Left kidney (tissue), 8 donors: ENCODE measurements at places on chromosomes 1 and 21. TPM values are rescaled to one million over a fixed set of nuclear protein-coding genes. Genes with fewer than 3 reads are reported as not detected.

KRTAP10-11 gene
- not detected for polyA plus RNA-seq

DCST2 gene
- 2.5 TPM for polyA plus RNA-seq

GRCh38 chr1:99600782-99601181 lies 45.1 kb upstream of the PALMD start:
- DNase-seq, result no peak

- DNase-seq, result no peak
Observed at GRCh38 chr1:210499956-210500355, 171.3 kb downstream of the HHAT start.

DNA sequence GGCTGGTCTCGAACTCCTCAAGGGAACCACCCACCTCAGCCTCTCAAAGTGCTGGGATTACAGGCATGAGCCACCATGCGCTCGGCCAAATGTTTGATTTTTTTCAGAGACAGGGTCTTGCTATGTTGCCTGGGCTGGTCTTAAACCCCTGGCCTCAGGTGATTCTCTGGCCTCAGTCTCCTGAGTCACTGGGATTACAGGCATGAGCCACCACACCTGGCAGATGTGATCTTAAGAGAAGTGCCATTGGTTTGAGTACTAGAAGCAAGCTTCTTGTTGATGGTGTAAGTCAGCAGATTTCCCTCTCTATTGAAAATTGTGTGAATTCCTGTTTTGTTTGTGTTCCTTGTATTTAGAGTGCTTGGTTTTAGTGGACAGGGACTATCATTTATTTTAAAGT lies 5.2 kb downstream of the CAP1 start:
- no peak for DNase-seq

DNA sequence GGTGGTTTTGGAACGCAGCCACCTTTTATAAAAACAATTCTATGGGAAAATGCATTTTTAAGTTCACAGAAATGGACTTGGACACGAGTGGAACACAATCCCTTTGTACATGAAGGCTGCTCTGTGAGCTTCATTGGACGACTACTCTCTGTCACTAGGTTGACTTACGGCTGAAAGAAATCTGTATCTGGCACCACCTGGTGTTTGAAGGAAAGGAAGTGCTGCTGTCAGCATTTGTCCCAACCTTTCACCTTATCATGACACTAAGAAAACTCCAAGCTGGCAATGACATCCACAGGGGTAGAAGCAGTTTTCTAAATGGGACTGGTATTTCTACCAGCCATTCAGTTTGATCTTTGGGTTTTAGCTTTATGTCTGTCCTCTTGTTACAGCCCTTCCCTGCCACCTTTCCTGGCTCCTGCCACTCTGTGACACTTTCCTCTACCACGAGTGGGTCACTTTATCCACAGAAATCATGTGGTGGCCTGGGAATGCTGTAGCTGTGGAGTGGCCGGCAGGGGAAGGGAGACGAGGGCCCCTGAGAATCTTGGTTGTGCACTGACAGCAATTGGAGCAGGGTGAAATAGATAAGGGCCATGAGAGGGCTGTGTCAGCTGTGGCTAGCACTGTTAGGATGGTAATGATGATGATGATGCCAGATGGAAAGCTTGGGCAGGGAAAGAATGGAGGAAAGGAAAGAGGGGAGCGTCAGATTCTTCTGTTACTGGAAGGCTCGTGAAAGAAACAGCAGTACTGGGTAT lies 85.2 kb downstream of the TBX19 start:
- DNase-seq, result no peak

KANK4 gene
- polyA plus RNA-seq, result 23.4 TPM

DMBX1 gene
- polyA plus RNA-seq, result not detected

DCDC2B gene
- polyA plus RNA-seq, result 1.9 TPM

TRPM2 gene
- 0.57 TPM for polyA plus RNA-seq

- no peak for DNase-seq
Observed at GRCh38 chr1:69494221-69494620, 73.5 kb upstream of the LRRC7 start.

- DNase-seq, result no peak
Observed at GRCh38 chr1:244583358-244583982, 69.5 kb upstream of the DESI2 start.

DNA sequence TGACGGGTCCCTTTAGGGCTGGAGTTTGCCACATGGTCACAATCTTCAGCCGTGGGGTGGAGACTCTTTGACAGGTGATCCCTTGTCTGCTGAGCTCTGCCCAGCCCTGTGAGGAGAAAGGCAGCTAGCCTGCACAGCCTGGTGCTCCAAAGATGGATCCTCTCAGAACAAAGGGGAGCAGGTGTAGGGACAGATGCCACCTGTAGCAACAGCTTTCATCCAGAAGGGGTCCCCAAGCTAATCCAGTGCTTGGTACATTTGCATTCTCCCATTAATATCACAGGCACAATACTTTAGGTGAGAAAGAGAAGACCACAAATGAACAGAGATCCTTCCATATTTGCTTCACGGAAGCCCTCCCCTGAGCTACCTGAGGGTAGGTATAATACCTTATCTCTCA lies 93.2 kb downstream of the CCDC185 start:
- no peak for DNase-seq

DNA sequence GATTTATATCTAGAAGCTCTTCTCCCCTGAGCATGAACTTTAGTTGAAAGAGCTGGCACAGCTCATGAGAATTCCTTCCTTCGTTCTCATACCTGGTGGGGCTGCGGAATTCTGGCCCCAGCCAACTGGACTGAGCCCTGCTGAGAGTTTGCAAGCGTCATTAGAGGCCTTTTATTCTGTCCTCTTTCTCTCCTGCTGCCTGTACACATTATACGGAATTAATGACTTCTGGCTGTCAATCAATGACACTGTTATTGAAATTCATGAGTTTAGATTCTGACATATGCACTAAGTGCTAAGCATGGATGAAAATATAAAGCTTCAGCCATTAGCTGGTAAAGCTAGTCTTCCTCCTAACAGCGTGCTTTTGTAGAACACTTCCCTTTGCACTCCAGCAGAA lies 27.5 kb downstream of the KAZN start:
- no peak for DNase-seq

DNA sequence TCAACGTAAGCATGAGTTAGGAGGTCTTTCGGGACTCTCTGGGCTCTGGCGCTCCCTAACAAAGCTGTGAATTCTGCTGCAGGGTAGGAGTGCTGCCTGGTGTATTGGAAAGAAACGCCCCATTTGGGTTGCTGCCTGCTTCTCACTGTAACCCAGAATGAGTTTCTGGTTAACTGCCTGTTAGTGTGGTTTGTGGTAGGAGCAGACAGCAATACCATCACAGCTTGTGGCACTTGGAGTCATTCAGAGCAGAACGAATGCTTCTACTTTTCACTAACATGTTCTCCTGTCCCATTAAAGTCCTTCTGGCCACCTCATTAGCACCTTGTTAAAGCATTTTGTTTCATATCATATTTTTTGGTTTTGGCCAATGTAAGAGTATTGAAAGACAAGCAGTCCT lies 18.1 kb downstream of the MAP3K7CL start:
- no peak for DNase-seq

GRCh38 chr1:22080191-22080590 lies 27.7 kb downstream of the CDC42 start:
- no peak for DNase-seq

- no peak for DNase-seq
Observed at GRCh38 chr1:39269349-39269748, 64.9 kb downstream of the MACF1 start.

DNA sequence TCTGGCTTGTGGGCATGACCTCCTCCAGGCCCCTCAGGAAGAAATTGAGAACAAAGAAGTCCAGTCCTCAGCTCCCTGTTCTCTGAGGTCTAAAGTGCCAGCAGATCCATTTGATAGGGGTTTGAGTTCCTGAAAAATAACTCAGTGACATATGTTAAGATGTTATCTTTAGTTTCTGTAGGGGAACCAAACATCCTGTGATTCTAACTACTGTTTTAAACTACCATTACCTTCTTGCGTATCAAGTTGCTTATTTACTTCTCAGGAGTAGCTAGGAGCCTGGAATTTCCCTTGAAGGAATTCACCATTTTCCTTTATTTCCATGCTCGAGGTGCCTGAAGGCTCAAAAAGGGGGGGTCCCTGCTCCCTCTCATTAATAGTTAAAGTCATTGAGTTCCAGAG lies 18.8 kb upstream of the LIN9 start:
- peak; percentile 14 for DNase-seq

GRCh38 chr1:182570611-182570970 lies 18.5 kb downstream of the RNASEL start:
- DNase-seq, result no peak

DNA sequence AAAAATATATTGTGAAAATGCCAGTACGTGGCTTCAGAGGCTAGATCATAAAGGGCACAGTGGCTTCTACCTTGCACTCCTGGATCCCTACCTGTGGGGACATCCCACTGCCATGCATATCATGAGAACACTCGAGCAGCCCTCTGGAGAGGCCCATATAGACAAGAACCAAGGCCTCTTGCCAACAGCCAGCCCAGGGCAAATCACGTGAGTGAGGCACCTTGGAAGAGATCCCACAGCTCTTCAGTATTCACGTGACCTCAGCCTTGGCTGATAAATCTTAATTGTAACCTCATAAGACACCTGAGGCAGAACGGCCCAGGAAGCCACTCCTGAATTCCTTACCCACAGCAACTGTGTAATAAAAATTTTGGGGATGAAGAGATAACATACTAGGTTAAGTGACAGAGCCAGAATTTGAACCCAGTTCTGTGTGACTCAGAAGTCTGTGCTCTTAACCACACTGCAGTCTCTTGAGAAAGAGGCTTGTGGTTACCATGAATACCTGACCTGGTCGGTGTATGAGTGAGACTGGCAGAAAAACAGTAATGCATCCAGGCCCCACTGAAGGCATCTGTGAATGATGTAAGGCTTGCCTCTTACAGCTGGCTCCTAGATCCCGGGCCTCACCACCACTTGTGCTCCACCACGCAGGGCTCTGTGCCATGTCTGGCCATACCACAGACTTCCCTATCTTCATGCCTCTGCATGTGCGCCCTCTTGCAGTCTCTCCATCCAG lies 6.9 kb upstream of the A3GALT2 start:
- DNase-seq, result no peak

- peak; percentile 64 for DNase-seq
Observed at GRCh38 chr21:33109574-33110339, 39.8 kb downstream of the OLIG1 start.

CCDC27 gene
- polyA plus RNA-seq, result 0.20 TPM

- no peak for DNase-seq
Observed at GRCh38 chr1:94641990-94642389, 100.4 kb upstream of the F3 start.

GRCh38 chr1:64323054-64323453 lies 119.6 kb downstream of the UBE2U start:
- no peak for DNase-seq

DNA sequence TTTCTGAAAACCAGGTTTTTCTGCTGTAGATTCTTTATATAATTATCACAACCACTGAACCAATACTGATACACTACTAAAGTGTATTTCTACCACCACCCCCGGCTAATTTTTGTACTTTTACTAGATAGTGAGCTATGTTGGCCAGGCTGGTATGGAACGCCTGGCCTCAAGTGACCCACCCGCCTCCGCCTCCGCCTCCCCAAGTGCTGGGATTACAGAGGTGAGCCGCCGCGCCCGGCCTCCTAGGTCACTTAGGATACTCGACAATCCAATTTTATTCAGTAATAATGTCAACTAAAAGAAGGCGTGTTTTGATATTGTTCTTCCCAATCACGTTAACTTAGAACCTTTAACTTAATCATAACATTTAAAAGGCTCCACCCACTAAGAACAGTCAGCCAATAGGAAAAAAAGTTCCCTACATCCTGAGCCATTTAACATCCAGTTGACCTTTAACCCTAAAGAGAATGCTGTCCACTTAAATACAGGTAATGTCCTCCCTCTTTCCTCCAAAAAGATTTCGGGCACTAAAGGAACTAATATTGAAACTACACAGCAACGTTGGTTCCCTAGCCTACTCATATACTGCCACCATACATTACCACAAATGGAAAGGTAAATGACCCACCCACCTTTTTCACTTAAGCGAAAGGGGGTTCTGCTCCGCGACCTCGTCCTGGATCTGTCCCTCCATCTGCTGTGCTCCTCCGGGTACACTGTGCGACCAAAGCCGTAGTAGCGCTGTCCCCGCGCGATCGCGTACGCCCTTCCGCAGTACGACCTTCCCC lies 1.2 kb downstream of the RSRP1 start:
- no peak for DNase-seq

DNA sequence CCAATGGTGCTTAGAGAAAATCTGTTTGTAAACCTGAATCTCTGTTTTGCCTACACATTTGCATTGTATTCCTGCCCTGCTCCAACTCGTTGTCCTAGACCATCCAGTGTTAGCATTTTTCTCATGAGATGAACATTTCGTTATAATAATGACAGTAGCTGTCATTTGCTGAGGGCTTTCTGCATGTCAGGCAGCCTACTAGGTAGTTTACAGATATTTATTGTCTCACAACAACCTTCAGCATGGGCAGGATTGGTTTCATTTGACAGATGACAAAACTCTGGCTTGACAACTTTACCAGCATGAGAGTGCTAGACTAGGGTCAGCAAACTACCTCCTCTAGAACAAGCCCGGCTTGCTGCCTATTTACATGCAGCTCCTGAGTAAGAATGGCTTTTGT lies 10.1 kb downstream of the ST6GALNAC3 start:
- DNase-seq, result no peak

DNA sequence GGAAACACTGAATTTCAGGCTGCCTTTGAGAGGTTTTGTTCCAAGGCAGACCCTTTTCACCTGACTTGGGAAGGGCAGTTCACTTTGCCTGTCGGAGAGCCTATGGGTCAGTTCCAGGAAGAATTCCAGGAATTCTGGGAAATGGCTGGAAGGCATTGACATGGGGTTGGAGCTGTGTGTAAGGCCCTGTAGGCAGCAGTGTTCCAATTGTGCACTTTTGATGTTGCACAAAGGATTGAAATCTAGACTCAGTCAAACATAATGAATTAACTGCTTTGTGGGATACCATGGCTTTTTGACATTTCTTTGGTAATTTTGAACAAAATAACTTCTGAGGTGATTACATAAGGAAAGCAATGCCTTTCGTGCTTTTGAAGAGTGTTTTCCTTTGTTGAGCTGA lies 184.6 kb downstream of the SDCCAG8 start:
- no peak for DNase-seq

- DNase-seq, result no peak
Observed at GRCh38 chr1:155910621-155911121, 478 bp downstream of the RIT1 start.

DNA sequence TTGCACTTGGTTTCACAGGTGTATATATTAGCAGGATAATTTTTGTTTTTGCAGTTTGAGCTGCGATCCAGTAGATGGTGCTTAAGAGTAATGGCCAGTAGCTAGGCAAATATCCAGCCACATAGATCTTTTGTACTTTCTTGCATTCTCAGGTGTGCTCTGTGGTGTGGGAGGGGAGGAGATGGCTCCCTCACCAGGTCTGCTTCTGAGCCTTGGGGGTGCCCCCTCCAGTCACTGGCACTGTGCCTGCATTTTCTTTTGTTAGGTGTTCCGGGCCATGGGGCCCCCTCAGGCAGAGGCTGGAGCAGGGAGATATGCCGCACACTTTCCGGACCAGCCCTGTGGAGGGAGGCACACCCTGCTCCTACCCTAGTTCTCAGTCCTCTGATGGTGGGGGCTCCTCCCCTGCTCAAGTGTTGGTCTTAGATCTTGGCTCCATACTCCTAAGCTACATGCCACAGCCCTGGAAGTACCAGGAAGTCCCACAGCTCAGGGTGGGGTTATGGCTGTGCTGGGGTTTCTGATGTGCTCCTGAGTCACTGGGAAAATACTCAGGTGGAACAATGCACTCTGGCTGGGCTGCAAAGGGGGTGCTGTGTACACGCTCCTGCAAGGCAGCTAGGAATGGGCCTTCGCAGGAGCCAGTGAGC lies 197.6 kb upstream of the DMRTA2 start:
- DNase-seq, result no peak
